ENCODE measurements at places on chromosomes 2 and 18.

GRCh38 chr2:16109368-16109820, 169.0 kb downstream of the MYCN start:
- DNase-seq, result no peak

GRCh38 chr18:55473058-55473457, 114.9 kb downstream of the TCF4 start:
- no peak for DNase-seq

GRCh38 chr2:181289698-181290097, 167.5 kb upstream of the ITGA4 start:
- no peak for DNase-seq

- DNase-seq, result no peak
These were observed 837.4 kb upstream of the ID2 start for GRCh38 chr2:7844414-7844965.

DNA sequence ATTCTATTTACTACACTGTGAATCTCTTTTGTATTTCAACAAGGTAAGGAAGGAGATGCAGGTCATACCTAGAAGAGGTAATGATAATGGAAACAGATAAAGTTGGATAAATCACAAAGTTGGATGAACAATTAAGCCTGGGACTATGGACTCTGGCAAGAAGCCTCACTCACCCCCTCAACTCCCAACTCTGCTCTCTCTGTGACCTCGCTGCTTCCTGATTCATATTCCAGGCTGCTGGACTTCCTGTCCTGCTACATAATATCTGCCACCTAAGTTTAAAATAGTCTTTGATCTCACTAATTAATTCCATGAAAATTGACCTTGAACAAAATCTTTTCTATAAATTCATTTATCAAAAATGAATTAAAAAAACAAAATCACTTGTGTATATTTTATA, 215.3 kb downstream of the CALCRL start:
- no peak for DNase-seq

DNA sequence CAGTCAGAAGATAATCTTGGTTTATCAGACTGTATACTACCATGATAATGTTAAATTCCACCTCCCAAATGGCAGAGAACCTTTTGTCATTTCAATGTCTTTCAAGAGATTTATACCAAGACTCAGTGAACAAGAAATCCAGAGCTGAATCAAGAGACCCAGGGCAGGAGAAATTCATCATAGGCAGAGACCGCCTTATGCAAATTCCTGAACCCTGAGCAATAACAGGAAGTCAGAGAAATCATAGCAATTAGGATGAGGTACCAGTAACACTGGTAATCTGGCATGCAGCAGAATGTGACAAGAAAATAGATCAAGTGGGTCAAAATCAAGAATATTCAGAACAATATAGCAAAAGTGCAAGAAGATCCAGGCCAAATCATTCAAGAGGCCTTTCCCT, 412.4 kb upstream of the LRATD1 start:
- DNase-seq, result no peak

- no peak for DNase-seq
These were observed 53.8 kb upstream of the SPTBN1 start for GRCh38 chr2:54402350-54402749.

- no peak for DNase-seq
These were observed 58.5 kb upstream of the ARHGAP15 start for GRCh38 chr2:143070704-143071103.

DNA sequence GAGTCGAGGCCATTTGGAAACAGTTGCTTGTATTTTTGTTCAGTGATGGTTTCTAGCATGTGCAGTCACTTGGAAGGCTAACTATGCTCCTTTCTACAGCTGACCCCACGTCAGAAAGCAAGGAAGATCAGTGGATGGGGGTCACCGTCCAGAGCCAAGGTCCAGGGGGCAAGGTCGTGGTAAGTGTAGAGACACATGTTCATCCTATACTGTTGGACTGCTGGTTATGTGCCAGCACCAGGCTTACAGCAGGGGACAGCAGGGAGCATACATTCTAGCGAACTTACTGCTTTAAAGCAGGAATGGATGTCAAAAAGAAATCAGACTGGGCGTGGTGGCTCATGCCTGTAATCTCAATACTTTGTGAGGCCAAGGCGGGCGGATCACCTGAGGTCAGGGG, 40.0 kb downstream of the ITGA6 start:
- no peak for DNase-seq

DNA sequence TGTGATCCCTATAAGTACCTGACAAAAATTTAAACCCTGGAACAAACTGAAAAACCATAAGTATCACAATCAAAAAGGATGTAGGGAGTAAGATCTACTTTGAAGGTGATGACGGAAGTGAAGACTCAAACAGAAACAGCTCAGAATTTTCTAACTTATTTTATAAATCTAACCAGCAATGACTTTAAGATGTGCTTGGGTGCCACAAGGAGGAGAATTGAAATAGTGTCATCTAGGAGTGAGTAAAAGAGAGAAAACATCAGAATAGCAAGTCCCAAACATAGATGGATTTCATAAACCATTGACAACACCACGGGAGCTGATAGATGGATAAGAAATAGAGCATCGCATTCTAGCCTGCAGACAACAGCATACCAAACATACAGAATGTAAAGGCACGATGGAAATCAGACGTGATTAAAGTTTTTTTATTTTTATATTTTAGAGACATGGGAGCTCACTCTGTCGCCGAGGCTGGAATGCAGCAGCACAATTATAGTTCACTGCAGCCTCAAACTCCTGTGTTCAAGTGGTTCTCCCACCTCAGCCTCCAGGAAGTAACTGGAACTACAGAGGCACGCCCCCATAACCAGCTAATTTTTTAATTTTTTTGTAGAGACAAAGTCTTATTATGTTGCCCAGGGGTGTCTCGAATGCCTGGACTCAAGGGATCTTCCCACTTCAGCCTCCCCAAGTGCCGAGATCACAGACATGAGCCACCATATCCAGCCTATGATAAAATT, 36.9 kb downstream of the MAP3K19 start:
- DNase-seq, result no peak

DNA sequence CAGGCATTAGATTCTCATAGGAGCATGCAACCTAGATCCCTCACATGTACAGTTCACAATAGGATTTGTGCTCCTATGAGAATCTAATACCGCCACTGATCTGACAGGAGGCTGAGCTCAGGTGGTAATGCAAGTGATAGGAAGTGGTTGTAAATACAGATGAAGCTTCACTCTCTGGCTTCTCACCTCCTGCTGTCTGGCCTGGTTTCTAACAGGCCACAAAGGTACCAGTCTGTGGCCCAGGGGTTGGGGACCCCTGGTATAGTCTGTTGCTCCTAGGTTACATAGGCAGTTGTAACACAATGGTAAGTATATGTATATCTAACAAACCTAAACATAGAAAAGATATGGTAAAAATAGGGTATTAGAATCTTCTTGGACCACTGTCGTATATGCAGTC, 81.8 kb downstream of the EML4 start:
- no peak for DNase-seq

DNA sequence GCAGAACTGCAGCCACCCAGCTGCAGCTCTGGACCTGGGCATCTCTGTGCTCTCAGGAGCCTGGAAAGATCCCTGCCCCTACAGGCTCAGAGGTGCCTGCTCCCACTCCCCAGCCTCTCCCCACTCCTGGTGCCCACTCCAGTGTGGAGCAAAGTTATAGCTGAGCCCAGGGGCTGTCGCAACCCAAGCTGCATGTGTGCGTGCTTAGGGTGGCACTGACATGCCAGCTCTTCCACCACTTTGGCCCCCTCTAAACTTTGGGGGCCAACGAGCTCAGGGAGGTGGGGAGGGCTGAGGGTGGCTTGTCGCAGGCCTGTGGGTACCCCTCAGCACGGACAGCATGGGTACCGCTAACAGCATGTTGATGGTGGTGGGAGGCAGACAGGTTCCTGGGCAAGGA, 126.3 kb upstream of the FHL2 start:
- DNase-seq, result no peak

- DNase-seq, result no peak
These were observed 40.7 kb downstream of the POMC start for GRCh38 chr2:25127646-25128045.

- no peak for DNase-seq
These were observed 25.5 kb downstream of the PIAS2 start for GRCh38 chr18:46891742-46892214.

GRCh38 chr2:95055262-95055661, 29.8 kb downstream of the MAL start:
- no peak for DNase-seq

GRCh38 chr2:164906947-164907346, 48.4 kb downstream of the SLC38A11 start:
- no peak for DNase-seq

GRCh38 chr18:1270081-1270480, 365.4 kb downstream of the ADCYAP1 start:
- DNase-seq, result no peak

- no peak for DNase-seq
These were observed 106.9 kb upstream of the SLC8A1 start for GRCh38 chr2:40558761-40559160.

DNA sequence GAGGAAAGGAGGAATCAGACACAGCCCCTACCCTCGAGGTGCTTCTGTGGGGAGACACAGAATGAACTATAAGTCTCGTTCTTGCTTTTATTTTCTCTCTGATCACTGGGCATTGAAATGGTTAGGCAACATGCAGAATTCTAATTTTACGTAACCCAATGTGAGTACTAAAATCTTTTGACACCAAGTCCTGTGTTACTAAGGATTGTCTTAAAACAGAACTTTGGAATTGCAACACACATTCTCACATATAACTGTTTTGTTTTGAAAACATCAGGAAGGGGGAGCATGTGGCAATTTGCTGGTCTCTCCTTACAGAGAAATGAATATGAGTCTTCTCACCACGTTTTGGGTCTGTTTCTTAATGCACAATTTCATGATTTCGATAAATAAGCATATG, 23.6 kb upstream of the SULT1C4 start:
- no peak for DNase-seq

- DNase-seq, result no peak
These were observed 164.0 kb downstream of the TFCP2L1 start for GRCh38 chr2:121120991-121121390.

DNA sequence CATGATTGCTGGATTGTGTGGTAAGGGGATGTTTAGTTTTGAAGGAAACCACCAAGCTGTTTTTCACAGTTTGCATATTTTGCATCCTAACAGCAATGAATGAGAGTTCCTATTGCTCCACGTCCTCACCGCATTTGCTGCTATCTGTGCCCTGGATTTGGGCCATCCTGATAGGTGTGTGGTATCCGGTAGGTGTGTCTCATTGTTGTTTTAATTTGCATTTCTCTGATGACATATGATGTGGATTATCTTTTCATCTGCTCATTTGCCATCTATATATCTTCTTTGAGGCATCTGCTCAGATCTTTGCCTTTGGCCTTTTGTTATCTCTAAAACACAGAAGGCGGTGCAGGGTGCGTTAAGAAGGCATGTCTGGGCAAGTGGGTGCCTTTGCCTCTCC, 73.3 kb downstream of the LONRF2 start:
- no peak for DNase-seq

- no peak for DNase-seq
These were observed 76.2 kb downstream of the PSMG2 start for GRCh38 chr18:12779043-12779442.

- DNase-seq, result no peak
These were observed 18.9 kb downstream of the INPP4A start for GRCh38 chr2:98463551-98463971.

- no peak for DNase-seq
These were observed 458.4 kb downstream of the THSD7B start for GRCh38 chr2:137223722-137224121.

DNA sequence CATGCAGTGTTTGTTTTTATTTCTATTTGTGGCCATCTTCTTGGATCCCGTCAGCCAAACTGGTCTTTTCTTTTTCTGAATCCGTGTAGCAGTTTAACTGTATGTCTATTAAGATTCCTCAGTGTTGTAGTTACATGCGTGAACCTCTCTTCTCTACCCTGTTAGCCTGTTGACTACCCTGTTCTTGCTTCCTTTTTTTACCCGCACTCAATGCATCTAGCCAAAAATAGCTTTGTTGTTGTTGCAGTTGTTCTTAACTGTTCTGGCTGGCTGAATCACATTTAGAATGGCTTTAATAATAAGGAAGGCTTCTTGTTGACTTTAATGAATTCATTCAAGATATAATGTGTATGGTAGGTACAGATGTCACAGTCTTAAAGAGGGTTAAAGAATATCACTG, 137.1 kb downstream of the LCLAT1 start:
- no peak for DNase-seq

GRCh38 chr18:6310714-6311113, 104.0 kb downstream of the L3MBTL4 start:
- DNase-seq, result no peak

GRCh38 chr2:222613715-222614331, 42.1 kb downstream of the FARSB start:
- DNase-seq, result peak; percentile 34

GRCh38 chr2:70019096-70019495, 57.7 kb upstream of the ASPRV1 start:
- no peak for DNase-seq

- no peak for DNase-seq
These were observed 59.9 kb downstream of the SUMO1 start for GRCh38 chr2:202178346-202178958.

DNA sequence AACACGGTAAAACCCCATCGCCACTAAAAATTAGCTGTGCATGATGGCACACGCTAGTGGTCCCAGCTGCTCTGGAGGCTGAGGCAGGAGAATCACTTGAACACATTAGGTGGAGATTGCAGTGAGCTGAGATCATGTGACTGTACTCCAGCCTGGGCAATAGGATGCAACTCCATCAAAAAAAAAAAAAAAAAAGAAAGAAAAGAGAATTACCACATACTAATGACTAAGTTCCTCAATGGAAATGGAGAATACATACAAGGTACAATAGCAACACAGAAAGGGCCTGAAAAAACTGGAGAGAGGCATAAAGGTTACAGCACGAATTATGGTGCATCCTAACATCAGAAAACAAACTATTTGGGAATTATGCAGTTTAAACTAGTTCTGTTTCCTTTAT, 81.3 kb downstream of the CDH2 start:
- no peak for DNase-seq

DNA sequence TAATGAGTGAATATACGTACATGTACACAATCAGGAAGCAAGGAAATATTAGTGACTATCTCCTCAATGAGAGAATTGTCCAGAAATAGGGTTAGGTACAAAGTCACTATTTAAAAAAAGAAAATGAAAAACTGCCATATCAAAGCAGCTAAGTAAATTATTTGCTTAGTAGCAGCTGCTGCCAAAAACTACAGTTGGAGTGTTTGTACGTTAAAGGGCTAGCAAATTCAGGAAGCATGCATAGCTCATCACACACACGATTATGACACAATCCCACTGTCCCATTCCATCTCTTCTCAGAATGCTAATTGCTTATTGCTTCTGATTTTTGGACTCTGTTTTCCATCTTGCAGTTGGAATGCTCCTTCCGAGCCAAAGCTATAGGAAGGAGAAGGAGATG, 2012.5 kb upstream of the LRRTM1 start:
- no peak for DNase-seq

GRCh38 chr2:218881744-218882460, 1.2 kb downstream of the WNT10A start:
- DNase-seq, result no peak

Data from NCI-H1048 (cell line).